ENCODE measurements at places on chromosomes 16 and 17.

DNA sequence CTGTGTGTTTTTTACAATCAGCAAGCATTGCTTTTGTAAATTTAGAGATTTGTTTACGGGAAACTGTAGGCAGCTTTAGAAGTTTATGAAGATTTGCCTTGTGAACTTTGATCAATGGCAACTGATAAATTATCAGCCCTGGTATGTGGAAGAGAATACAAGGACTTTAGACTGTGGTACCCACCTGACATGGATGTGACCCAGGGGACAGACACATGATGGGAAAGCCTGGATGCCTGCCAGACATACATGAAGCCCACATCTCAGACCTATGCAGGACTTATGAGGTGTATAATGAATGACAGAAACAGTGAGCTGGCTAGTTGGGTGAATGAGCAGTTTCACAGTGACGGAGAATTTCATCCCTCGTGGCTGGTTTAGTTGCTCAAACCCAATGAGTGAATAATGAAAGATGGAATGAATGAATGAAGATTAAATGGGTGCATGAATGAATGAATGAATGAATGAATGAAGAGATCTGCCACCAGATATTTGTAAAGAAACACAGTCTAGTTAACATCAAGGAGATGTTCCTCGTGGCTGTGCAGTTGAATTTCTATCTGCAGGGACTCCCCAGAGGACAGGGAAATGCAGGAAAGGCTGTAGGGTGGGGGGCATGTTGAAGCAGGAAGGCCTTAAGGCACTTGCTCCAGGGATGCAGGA is 7.6 kb downstream of the TMEM92 start:
- DNase-seq: peak; percentile 1

GRCh38 chr17:6786618-6787017 is 10.6 kb downstream of the FBXO39 start:
- DNase-seq: no peak

DNA sequence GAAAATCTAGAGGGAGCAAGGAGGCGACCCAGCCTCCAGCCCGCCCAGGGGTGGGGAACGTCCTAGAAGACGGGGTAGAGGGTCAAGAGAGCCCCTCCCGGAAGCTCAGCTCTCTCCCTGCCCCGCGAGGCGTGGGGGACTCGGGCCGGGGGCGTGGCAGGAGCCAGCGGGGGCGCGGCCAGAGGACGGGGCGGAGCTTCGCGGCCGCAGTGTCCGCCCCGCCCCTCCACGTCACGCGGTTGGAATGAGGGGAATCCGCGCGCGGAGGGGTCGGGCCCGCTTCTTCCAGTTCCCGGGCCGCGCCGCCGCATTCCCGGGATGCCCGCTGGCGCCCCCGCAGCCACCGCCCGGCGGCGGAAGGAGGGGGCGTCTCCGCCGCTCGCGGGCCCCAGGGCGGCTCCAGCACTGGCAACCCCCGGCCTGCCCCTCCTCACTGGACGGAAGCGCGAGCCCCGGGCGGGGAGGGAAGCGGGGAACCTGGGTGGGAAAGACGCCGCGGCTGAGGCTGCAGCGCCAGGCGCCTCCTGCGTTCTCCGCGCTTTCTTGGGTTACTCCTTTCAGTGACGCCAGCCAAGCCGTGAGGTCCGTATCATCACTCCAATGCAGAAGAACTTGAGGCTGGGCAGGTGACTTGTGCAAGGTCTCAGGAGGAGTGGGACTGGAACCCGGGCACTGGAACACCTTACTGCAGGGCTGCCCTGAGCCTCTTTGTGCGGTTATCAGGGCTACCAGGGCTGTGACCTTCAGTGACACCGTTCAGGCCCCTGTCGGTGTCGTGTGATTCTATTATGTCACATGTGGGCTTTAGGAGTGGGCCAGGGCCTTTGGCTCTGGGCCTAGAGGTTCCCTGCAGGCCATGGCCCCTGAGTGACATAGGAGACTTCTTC is 4.3 kb downstream of the MYO1C start:
- DNase-seq: peak; percentile 96

DNA sequence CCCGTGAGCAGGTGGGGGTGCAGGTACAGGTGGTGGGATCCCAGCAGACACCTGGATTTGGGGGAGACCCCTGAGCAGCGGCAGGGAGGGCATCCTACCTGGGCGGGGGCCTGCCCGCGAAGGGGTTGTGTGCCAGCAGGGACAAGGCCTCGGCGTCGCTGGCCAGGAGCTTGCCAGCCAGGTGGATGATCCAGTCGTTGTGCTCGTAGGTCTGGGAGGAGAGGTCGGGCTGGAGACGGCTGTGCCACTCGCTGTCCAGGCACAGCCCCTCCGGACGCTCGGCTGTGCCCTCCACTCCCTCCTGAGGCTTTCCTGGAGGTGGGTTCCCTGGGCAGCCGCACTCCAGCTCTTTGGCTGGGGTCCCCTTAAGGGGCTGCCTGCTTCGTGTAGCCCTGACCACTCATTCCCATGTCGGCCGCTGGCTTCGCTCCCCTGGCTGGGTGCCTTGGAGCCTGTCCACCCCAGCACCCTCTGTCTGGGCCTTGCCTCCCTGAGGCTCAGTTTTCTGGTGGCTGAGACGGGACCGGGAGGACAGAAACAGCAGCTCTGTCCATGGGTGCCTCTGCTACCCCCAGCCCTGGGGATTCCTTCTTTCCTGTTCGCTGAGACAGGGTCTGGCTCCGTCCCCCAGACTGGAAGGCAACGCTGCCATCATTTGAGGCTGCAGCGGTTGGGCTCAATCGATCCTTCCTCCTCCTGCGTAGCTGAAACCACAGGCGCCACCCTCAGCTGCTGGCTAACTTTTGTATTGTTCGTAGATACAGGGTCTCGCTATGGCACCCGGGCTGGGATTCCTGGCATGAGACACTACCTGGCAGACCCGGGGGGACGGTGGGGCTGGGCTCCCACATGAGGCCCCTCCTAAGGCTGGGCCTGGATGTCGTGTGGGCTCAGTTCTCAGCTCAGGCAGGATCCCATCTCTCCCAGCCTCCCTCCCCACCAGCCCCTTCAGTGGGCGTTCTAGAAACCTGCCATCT is 68.6 kb upstream of the GNG13 start:
- DNase-seq: peak; percentile 19

DNA sequence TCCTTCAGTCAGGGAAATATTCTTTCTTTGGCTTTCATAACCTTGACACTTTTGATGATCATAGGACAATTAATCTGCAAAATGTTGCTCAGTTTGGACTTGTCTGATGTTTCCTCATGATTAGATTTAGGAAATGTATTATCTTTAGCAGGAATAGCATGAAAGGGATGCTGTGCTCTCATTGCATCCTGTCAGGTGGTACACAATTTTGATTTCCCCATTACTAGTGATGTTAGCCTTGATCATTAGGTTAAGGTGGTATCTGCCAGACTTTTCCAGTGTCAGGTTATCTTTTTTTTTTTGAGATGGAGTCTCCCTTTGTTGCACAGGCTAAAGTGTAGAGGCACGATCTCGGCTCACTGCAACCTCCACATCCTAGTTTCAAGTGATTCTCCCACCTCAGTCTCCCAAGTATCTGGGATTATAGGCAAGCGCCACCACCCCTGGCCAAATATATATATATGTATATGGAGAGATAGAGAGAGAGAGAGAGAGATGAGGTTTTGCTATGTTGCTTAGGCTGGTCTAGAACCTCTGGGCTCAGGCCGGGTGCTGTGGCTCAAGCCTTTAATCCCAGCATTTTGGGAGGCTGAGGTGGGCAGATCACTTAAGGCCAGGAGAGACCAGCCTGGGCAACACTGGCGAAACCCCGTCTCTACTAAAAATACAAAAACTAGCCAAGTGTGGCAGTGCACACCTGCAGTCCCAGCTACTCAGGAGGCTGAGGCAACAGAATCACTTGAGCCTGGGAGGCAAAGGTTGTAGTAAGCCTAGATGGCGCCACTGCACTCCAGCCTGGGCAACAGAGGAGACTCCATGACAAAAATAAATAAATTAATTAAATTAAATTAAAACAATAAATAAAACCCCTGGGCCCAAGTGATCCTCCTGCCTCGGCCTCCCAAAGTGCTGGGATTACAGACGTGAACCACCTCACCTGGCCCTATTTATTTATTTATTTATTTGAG is 15.8 kb upstream of the CAVIN1 start:
- no peak for DNase-seq

- no peak for DNase-seq
Observed at GRCh38 chr16:85767531-85767930, 16.6 kb upstream of the C16orf74 start.

DNA sequence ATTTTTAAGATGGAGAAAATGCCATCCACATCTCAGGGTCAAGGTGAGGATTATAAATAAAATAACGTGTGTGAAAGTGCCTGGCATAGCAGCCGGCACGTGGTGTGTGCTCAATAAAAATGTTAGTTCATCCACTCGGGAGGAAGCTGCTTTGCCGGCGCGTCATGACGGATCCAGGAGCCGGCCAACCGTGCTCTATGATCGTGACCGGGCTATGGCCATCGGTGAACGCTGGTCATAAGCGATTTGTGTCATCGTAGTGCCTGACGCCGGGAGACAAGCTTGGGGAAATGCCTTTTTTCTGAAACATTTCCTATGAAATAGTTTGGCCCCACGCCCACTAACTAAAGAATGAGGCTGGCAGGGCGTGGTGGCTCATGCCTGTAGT is 74.0 kb downstream of the CMC2 start:
- DNase-seq: peak; percentile 68

GRCh38 chr16:10500582-10500981 is 79.8 kb downstream of the EMP2 start:
- DNase-seq: no peak
